ENCODE measurements at places on chromosomes 3 and 15. TPM values are rescaled to one million over a fixed set of nuclear protein-coding genes. Genes with fewer than 3 reads are reported as not detected.

GRCh38 chr3:61729038-61729634 is 167.8 kb downstream of the PTPRG start:
- no peak for DNase-seq

- DNase-seq: no peak
Measured at GRCh38 chr3:10577486-10577885, 72.1 kb upstream of the ATP2B2 start.

DNA sequence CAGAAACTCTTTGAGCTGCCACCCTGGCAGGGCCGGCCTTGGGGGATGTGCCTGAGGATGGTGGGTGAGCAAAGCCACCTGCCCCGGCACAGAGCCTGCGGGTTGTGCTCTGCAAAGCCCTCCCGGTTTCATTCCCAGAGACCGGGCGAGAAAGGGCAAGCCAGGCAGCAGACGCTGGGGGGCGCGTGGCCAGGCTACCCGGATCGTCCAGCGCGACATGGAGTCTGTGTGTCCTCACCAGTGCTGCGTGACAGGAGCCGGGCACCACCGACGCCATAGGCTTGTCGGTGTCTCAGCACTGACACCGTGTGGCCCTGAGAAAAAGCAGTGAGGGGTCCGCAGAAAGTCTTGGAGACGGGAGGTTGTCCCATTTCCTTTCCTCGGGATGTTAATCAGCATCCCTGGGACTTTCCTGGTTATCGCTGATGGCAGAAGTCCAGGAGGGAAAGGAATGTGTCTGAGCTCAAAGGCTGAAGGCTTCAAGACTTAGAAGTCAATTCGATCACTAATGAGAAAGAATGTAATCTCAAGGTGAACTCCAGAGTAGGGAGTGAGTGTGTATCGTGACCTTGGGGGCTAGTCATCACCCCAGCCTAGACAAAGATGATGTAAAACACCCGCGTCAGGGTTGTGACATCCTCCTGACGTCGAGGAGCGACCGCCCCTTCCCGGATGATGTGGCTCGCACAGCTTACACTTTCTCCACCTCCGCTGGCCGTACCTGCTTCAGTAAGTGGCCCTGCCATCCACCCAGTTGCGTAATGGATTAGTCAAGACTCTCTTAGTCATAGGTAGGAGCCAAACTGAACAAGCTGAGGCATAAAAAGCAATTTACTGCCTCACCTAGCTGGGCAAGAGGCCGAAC is 36.3 kb upstream of the PLA2G4E start:
- peak; percentile 62 for DNase-seq

GRCh38 chr15:75356517-75356916 is 9.7 kb downstream of the NEIL1 start:
- no peak for DNase-seq

DNA sequence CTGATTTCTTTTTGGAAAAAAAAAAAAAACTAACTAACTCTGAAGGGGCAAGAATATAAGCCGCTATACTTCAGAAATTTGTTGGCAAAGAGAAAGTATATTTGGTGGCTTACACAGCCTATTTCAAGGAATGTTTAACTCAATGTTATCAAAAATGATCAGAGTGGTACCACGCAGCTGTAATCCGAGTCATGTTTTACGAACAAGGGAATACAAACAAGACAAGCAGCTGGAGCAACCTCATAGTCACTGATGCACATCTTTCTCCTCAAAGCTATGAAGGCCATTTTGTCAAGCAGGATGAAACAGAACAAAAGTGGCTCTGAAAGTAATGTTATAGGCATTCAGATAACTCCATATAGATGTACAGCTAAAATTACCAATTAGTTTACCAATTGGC is 81.2 kb downstream of the SCAPER start:
- no peak for DNase-seq

DNA sequence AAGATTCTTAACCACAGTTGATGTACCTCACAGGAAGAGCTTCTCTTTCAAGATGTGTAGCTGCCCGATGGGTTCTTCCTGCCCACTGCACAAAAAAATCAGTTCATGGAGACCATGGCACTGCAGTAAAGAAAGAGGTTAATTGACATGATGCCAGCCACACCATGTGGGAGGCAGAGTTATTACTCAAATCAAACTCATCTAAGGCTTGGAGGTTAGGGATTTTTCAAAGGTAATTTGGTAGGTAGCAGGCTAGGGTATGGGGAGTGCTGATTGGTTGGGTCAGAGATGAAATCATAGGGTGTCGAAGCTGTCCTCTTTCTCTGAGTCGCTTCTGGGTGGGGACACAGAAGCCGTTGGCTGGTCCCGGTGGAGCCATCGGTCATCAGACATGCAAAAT is 57.4 kb upstream of the BDH1 start:
- no peak for DNase-seq

DNA sequence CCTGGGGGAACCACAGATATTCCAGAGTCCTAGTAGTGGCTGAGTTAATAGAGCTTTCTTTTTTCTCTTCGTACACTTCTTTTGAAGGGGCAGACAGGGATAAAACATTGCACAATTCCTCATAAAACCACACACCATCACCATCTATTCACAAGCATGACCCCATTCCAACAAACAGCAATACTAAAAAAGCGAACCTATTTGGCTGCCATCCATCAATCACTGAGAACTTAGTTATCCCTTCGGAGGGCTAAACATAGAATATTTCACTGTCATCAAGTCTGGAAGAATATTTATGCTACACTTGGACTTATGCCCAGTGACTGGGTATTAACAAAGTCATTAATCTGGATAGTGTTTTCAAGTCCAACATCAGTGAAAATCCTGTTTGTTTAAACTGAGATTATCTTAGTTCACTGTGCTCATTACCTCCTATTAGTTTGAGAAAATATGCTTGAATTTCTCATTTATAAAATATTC is 80.3 kb upstream of the PRTG start:
- DNase-seq: peak; percentile 55

The KNG1 gene
- polyA plus RNA-seq: not detected

DNA sequence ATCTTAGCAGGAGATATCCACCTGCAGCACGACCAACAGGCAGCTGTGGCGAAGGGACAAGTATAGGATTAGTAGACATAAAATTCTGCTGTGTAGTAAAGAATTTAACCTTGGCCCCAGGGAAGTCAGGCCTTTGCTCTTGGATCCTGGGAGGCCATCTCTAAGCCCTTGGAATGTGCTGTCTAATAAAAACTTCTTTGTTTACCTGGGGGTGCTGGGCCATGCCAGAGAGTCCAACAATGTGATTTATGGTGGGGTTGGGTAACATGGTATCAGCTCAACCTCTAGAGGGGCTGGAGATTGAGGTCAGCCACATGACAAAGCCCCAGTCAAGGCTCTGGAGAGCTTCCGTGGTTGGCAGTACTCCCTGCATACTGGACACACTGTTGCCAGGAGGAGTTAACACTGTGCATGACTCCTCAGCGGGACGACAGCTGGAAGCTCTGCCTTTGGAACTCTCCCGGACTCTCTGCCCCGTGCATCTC is 52.4 kb downstream of the HEG1 start:
- peak; percentile 81 for DNase-seq

GRCh38 chr15:80246425-80246894 is 5.6 kb downstream of the CTXND1 start:
- no peak for DNase-seq

DNA sequence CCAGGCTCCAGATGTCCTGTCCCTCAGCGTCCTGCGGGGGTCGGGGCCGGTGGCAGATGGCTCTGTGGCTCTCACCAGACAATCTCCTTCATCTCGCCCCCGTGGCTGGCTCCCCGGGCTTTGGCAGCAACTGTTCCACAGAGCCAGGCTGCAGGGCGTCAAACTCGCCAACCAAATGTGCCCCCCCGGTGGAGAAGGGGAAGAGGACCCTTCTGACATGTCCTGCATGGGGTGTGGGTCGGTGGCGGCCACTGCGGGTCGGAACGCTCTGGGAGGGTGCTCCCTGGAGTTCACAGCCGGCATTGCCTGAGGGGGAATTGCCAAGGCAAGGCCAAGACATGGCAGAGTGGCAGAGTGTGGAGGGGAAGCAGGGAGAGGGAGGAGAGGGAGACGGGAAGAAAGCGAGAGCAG is 36.0 kb downstream of the BDH1 start:
- no peak for DNase-seq

DNA sequence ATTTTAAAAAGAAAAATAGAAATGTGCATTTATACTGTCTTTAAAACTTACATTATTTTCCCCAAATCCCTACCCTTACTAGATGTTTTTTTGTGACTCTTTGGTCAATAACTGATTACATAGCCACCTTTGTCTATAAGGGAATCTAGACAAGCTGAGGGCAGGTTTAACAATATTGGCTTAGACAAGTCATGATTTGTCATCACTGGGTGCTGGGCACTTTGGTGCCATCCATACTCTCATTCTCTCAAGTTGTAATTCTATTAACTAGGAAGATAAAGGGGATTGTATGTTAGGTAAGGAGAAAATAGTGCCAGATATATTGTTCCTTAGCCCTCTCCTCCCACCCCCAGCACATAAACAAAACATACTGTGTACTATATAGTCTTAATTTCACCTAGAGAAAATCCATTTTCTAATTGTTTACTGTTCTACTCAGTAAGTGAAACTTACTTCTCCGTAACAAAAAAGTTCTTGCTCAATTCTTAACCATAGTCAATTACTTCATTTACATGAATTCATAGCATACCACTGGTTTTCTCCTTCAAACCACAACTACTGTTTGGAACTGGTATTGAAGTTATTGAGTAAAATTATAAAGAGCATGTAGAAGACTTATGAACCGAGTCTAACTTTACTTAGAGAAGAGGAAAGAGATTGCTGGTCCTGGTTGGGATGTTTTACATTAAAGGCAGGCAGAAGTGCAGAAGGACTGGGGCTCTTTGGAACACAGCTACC is 877.1 kb downstream of the PDCD6IP start:
- no peak for DNase-seq

GRCh38 chr3:176683382-176683781 is 513.9 kb downstream of the TBL1XR1 start:
- DNase-seq: no peak

GRCh38 chr15:25433118-25433865 is 5.5 kb downstream of the UBE3A start:
- DNase-seq: no peak

- no peak for DNase-seq
Measured at GRCh38 chr15:58627046-58627445, 122.5 kb downstream of the ADAM10 start.

The ZBED2 gene
- not detected for polyA plus RNA-seq

DNA sequence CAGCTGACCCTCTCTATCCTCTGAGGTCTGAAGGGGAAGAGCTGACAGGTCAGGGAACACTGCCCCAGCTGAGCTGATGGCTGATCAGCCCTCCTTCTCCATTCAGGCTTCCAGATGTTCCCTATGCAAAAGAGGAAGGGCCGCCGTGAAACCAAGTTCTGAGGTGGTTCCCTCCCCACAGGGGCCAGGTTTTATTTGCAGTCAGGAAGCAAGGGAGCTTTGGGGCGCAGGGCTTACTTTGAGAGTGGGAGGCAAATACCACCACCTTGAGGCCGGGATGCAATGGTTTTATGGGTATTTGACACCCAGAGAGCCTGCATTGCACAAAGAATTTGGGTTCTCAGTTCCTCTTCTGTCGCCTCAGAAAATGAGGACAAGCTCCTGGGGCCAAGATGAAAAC is 186.9 kb downstream of the ARRDC4 start:
- DNase-seq: no peak

DNA sequence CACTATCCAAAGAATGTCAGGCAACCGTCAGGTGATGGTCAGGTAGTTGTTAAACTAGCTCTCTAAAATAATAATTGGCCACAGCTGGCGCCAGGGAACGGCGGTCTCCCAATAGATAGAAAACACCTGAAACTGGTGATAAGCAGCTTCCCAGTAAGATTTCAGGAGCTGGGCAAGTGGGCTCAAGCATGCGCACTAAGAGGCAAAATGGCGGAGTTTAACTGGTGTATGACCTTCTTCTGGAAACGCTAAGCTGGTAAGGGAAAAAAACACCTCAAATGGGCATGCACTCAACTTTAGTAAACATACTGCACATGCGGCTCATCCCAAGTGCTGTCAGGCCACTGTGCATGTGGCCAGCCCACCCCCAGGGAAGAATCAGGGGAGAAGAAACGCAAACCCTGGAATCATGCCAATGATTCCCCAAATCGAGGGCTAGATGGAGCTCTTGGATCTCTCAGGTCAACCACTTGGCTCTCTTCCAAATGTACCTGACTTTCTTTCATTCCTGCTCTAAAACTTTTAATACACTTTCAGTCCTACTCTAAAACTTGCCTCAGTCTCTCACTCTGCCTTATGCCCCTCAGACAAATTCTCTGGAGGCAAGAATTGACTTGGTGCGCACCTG is 195.0 kb downstream of the ZNF621 start:
- peak; percentile 44 for DNase-seq

The LRRN1 gene
- 72.9 TPM for polyA plus RNA-seq

DNA sequence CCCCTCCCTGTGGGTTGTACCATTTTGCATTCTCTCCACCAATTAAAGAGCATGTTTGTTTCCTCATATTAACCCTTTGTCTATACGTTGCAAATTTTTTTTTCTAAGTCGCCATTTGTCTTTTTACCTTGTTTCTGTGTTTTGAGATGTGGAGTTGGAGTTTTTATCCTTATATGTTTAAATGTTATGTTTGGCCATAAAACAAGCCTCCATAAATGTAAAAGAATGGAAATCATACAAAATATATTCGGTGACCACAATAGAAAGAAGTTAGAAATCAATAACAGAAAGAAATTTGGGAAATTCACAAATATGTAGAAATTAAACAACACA is 29.2 kb downstream of the LRRK1 start:
- DNase-seq: no peak

The MYLK gene
- 19.2 TPM for polyA plus RNA-seq

- DNase-seq: no peak
Measured at GRCh38 chr3:172803489-172803888, 53.0 kb downstream of the ECT2 start.

GRCh38 chr3:194387926-194388418 is 11.1 kb downstream of the GP5 start:
- DNase-seq: no peak

GRCh38 chr3:71758091-71758490 is 4.4 kb downstream of the GPR27 start:
- DNase-seq: no peak

DNA sequence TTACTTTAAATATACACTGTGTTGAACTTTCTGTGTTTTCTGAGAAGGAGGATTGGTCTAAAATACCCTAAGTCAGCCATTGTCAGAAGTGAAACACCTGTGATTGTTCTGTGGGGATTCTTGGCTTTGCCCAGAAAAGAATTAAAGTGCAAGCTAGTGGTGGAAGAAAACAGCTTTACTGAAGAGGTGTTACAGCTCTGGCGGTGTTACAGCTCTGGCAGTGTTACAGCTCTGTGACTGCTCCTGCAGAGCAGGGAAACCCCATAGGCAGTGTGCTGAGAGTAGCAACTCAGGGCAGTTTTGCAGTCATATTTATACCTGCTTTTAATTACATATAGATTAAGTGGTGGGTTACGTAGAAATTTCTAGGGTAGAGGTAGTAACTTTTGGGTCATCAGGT is 66.6 kb downstream of the C3orf20 start:
- DNase-seq: no peak

Measured in muscle of back (tissue), 13 donors.